ENCODE measurements at places on chromosomes 12 and 14.

GRCh38 chr14:91503000-91503504 lies 7.1 kb downstream of the PPP4R3A start:
- DNase-seq = no peak

DNA sequence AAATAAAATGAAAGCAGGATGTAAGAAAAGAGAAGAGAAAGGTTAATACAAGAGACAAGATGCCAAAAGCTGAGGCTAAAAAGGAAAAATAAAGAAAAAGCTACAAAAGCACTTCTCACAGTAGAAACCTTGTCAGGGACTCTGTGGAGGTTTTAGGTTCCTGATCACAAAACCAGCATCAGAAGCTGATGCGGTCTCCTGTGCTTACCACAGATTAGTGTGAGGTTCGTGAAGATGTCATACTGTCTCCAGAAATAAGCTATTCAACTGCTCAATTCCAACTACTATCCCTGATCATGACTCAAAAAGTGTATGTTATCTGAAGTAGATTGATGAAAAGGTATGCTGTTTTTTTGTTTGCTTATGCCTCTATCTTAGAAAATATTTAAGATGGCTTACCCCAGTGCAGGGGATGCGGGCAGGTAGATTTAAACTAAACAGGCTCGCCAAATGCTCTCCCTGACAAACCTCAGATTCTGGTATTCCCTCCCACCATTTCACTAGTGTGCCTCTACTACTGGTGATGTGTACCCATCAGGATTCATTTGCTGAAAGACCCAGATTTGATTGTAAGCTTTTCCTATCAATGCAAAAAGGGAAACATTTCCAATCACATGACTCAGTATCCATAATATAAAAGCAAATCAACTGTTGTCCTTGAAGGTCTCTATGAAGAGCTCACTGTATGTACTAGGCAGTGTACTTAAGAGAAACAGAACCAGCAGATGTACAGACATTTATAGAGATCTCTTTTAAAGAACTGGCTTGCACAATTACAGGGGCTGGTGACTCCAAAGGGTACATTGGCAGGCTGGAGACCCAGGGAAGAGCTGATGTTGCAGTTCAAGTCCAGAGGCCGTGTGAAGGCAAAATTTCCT lies 169.5 kb upstream of the FOXN3 start:
- no peak for DNase-seq

GRCh38 chr12:4215229-4216186 lies 58.1 kb upstream of the CCND2 start:
- peak; percentile 46 for DNase-seq

- no peak for DNase-seq
These were observed 21.8 kb downstream of the MDM1 start for GRCh38 chr12:68310370-68310769.

GRCh38 chr14:100230361-100230760 lies 8.6 kb upstream of the YY1 start:
- no peak for DNase-seq

GRCh38 chr14:87952307-87953094 lies 40.5 kb downstream of the GALC start:
- DNase-seq = no peak

- no peak for DNase-seq
These were observed 205.5 kb upstream of the C14orf180 start for GRCh38 chr14:104373855-104374717.

Measured in activated T-cell treated with anti-CD3 and anti-CD28 coated beads, Interleukin-2, amount 50 U/mL, for 72 hours (primary cell).